ENCODE measurements at places on chromosomes 7 and 10.

DNA sequence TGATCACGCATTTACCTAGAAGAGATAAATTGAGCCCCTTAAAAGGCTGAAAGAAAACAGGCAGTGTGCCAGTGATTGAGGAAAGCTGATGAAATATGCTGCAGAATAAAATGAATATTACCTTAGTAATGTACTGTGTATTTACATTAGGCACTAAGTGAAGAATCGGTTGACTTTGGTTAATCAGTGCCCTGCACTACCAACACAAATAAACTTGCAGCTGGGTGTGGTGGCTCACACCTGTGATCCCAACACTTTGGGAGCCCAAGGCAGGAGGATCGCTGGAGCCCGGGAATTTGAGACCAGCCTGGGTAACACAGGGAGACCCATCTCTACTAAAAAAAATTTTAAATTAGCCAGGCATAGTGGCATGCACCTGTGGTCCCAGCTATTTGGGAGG lies 148.3 kb upstream of the TCF7L2 start:
- no peak for DNase-seq

DNA sequence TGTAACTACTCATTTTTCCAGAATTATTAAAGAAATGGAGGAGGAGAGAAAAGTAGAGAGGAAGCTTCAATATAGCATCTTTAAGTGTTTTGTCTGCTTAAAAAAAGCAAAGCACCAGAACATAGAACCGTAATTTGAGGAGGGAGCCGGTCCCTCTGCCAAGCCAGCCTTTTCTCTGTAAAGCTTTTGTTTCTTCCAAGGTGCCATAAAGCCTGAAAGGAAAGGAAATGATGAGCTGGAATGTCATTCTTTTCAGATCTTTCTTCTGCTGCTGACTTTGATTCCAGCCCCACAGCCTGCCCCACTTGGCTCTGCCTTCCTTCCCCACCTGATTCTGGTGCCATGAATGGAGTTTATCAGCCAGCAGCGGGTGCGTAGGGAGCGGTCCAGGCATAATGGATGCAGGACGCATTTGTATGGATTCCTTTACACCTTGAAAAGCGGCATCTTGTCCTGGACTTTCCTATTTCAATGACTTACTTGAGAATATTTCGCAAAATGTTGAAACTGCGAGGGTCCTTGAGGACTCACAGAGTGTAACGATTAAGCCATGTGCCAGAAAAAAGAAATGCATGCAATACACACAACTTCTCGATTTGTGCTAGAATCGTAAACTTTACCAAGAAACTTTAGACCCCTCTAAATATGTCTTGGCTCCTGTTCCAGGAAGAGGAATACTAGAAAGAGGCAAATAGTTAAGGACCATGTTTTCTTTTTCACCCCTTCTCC lies 569.5 kb upstream of the MGMT start:
- no peak for DNase-seq

DNA sequence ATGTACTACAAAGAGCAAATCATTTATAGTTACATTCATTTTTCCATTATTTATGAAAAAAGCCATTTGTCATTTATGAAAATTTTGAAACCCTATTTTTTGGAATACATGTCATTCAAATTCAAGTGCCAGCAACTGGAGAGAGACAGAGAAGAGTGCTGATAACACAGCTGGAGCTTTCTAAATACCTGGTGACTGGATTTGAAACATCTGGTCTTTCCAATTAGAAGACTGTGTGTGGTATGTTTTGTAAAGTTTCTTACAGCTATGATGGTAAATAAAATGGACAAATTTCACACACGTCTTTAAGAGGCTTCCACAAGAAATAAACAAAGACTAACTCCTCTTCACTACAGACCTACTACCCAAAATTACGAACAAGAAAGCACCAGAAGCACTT lies 56.8 kb downstream of the CHCHD3 start:
- no peak for DNase-seq

- no peak for DNase-seq
Measured at GRCh38 chr7:151834271-151835035, 42.5 kb downstream of the PRKAG2 start.

- DNase-seq, result no peak
Measured at GRCh38 chr10:114754445-114755320, 66.9 kb upstream of the FHIP2A start.

- no peak for DNase-seq
Measured at GRCh38 chr7:80563561-80564327, 51.9 kb upstream of the GNAT3 start.

Data from B cell (primary cell).